ENCODE measurements at places on chromosomes 13 and 19.
A peak's percentile ranks its signal among the peaks of the same experiment; 100 is the strongest.

DNA sequence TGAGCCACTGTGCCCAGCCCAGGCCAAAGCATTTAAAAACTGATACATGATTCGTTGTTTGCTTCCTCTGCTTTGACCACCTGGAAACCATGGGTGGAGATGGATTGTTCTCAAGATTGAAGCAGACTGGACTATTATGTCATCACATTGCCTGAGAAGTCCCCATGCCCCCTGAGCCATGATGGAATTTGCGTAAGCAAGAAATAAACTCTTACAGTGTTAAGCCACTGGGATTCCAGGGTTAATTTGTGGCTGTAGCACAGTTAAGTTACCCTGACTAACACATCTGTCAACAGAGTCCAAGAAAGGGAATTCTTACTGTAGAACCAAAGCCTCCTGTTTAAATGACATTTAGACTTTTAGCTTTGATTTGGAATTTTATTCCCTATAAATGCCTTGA lies 19.4 kb upstream of the DHRS12 start:
- DNase-seq = no peak

GRCh38 chr19:18967358-18968146 lies 26.5 kb upstream of the HOMER3 start:
- no peak for DNase-seq

DNA sequence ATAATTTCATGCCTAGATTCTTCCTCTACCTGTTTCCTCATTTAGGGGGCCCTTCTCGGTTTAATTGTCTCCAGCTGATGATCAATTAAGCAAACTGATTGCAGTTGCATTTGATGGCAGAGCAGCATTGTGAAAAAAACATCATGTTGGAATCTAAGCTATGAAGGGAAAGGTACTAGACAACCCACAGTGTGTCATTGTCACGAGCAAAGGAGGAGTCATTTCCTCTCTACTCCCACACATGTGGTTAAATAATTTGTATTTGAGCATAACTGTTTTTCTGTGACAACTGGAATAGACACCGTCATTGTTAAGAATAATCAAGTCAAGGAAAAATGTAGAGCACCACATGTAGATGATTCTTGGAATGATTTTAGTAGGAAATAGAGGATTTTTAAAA lies 240.3 kb downstream of the DCT start:
- peak; percentile 5 for DNase-seq

- no peak for DNase-seq
Measured at GRCh38 chr13:44806826-44807225, 182.4 kb downstream of the NUFIP1 start.

- no peak for DNase-seq
Measured at GRCh38 chr19:8511573-8512101, 2.3 kb downstream of the ZNF414 start.

DNA sequence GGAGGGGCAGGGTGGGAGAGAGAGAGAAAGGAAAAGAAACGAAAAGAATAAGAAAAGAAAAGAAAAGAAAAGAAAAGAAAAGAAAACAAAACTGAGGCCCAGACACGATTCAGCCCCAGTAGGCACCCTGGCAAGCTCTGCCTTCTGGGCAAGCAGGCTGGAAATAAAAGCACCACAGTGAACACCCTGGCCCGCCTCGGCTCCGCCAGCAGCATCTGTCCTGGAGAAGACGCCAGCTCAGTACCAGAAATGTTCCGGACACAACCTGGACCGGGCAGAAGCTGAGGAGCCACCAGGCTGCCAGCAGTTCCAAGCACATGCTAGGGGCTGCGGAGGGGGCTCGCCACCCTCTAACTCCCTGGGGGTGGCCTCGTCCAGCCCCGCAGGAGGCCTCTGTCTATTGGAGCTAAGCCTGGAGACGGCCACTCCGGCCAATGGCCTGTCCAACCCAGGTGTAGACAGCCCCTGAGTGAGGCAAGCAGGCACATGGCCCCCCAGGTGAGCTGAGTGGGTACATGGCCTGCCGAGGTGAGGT lies 11.4 kb upstream of the CPAMD8 start:
- no peak for DNase-seq

DNA sequence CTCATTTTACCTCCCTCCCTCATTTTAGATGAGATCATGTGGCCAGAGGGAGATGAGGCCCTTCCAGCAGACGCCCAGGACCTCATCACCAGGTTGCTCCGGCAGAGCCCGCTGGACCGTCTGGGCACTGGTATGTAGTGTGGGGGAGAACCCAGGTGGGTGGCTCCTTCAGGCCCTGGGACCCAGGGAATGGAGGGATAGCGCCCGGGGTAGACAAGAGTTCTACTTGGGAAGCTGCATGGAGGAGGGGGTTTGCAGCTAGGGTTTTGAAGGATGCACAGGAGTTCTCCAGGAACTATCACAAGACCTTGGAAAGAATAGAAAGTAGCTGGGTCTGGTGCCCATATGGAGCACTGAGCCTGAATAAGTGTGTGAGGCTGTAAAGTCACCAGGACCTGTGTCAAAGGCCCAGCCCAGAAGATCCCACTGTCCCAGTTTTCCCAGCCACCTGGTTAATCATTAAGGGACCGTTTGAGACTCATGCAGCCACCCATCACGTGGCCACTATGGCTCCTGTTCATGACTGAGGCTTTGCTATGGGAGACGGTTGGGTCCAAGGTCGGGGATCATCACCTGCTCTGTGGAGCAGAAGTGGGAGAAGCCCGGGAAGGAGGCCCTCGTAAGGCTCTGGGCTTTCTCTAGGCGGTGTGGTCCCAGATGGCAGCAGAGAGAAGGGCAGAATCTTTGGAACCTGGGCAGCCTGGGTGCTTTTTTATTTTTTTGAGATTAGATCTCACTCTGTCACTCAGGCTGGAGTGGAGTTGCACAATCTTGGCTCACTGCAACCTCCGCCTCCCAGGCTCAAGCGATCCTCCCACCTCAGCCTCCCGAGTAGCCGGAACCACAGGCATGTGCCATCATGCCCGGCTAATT lies 17.0 kb upstream of the PIK3R2 start:
- no peak for DNase-seq

- DNase-seq = no peak
Measured at GRCh38 chr13:112194167-112194530, 127.2 kb downstream of the SOX1 start.

DNA sequence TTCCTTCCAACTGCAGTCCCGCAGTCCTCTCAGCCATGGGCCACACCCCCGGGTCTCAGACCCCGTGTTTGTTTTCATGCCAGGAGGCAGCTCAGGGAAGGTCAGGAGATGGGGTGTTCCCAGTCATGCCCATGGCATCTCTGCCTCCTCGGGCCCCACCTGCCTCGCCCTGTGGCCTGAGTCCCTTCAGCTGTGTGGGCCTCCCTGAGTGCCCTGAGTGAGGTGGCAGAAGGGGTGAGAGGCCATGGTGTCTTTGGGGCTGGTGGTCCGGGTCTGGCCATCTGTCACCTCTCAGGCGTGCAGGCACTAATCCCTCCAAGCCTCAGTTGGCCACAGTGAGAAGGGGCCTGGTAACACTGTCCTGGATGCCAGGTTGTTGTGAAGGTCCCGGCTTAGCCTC lies 10.9 kb upstream of the KDM4B start:
- no peak for DNase-seq

Measured in stimulated activated CD4-positive, alpha-beta T cell treated with anti-CD3 and anti-CD28 coated beads, Interleukin-1b, Interleukin-23, amount 100 ng/mL, for 48 hours (primary cell).